Renal pelvis (tissue), 12 donors: ENCODE measurements at places on chromosomes 12 and 14.
A peak's percentile ranks its signal among the peaks of the same experiment; 100 is the strongest.

GRCh38 chr12:19778797-19779196 is 339.5 kb downstream of the AEBP2 start:
- no peak for DNase-seq

DNA sequence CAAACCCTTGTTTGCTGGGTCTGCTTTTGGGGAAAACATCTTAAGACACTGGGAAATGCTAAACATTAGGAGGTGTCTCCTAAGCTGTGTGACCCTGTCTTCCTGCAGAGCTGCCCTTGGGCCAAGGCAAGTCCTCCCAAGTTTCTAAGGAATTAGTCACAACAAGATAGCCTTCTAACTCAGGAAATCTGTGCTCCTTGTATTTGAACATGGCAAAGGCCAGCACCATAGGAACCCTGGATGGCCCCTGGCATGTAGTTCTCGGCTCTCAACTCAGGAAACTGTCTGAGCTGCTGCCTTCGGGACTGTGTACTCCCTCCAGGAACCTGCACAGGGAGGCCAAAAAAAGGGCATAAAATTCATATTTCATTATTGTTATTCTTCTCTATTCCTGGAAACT is 37.6 kb upstream of the LTBP2 start:
- DNase-seq, result no peak

DNA sequence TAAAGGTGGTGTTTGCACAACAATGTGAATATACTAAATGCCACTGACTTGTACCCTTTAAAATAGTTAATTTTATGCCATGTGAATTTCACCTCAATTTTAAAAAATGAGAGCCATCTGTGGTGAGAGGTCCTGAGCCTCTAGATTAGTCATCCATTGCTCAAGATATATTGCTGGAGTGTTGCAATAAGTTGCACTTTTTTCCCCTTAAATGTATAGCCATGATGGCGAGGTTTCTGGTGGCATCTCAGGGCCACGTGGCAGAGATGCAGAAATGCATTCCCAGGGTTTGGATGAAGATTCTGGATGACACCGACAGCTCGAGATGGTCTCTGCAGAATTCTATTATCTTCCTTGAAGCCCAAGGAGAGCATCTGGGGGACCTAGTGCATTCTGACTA is 153.7 kb downstream of the AACS start:
- DNase-seq, result no peak

- no peak for DNase-seq
Measured at GRCh38 chr12:126390969-126391566, 1325.8 kb downstream of the AACS start.

GRCh38 chr12:91133871-91134270 is 22.6 kb upstream of the LUM start:
- no peak for DNase-seq

DNA sequence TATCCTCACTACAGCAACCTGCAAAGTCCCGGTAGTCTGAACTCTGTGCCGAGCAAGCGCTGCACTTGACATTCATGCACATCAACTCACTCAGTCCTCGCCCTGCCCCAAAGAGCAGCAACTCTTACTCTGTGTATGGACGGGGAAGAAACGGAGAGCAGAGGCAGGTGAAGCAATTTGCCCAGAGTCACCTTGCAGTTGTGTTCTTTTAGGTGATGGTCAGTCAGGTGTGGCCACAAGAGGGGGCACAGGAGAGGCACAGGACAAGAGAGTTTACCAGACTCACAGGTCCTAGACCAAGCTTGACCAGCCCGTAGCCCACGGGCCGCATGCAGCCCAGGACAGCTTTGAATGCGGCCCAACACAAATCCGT is 39.1 kb downstream of the TSPAN11 start:
- DNase-seq, result no peak

DNA sequence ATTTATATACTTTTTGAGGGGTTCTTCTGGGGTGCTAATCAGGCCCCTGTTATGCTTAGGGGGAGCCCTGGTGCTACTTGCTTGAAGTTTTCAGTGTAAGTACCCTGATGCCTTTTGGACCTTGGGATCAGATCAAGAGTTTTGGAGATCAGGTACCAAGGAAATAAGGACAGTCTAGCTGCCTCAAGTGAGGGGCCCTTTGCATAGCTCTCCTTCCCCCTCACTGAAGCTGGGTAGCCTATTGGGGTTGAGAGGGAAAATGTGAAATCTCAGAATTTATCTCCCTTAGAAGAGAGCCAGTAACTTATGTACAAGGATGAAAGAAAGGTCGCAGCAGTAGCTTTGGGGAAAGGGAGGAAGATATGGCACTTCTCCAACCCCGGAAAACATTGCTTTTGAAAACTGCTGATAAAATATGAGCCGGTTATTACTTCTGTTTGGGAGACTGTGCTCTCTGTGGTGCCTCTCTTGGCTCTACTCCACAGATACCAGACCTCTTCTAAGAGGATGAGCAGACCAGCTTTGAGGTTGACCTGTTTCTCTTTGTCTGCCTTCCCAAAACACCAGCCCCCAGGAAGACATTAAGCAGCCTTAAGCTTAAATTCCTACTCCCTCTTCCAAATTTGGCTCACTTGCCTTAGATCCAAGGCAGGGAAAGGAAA is 8.8 kb upstream of the AMHR2 start:
- DNase-seq, result no peak

GRCh38 chr12:83018088-83018487 is 331.4 kb downstream of the TMTC2 start:
- no peak for DNase-seq

DNA sequence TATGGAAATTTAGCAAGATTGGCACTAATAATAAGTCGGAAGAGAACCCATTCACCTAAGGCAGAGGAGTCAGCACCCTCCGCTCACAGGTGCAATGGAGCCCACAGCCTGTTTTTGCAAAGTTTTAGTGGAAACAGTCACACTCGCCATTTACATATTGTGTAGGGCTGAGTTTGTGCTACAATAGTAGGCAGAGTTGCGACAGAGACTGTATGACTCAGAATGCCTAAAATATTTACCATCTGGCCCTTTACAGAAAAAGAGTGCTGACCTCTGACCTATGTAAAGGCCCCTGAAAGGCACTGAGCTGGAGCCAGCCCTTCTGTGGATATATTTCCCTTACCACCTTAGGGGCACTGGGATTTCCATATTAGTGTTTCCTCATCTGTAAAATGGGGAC is 79.0 kb downstream of the PRIMA1 start:
- DNase-seq, result no peak

- DNase-seq, result peak; percentile 17
Measured at GRCh38 chr12:25789541-25789944, 168.9 kb upstream of the RASSF8 start.
